AG04449 (cell line): ENCODE measurements at places on chromosomes 4 and X.

DNA sequence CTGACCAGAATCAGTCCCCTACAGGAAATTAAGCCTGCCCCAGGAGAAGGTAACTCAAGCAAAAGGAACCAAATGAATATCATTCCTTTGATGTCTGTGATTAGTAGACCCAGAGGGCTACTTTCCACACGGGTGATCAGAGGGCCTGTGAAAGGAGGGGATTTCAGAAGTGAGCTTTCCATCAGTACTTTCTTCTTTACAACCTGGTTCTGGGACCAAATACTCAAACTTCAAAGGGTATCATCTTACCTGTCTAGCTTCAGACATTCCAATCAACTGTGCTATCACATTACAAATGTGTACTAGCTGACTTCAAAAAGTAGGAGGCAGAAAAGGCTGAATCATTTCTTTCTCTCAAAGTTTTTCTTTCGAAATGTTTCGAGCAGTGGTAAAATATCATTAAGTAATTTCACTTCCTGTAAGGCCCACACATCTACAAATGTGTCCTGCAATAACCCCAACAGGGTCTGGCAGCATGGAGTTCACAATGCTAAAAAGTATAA lies 23.9 kb downstream of the ACSL4 start:
- DNase-seq, result no peak

DNA sequence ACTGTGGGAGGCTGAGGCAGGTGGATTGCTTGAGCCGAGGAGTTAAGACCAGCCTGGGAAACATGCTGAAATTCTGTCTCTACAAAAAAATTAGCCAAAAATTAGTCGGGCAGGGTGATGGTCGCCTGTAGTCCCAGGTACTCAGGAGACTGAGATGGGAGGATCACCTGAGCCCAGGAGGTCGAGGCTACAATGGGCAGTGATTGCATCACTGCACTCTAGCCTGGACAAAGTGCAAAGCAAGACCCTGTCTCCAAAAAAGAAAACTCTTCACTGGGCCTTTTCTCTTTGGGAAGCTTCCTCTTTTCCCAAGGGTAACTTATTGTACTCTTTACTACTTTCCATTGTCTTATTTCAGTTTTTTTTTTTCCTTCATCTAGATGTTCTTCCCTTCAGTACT lies 88.9 kb downstream of the UBE2K start:
- no peak for DNase-seq

DNA sequence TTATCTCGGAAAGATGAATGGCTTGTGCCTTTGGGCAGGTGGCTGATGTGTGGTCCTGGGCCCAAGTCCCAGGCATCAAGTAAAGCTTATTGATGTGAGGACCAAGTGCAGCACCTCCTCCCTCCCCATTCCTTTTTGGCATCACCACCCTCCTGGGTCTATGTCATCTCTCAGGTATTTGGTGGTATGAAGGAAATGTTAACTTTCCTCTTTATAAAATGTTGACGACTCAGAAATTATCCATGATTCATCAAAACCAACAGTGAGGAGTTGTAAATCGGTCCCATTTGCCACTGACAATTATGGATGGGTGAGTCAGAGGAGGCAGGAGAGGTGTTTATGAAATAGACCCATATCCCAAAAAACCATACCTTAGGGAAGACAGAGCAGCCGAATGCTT lies 229.4 kb upstream of the GATB start:
- DNase-seq, result peak; percentile 12

GRCh38 chr4:66376396-66376795 lies 706.1 kb upstream of the EPHA5 start:
- DNase-seq, result no peak

GRCh38 chr4:47741200-47741599 lies 96.7 kb downstream of the CORIN start:
- DNase-seq, result no peak

DNA sequence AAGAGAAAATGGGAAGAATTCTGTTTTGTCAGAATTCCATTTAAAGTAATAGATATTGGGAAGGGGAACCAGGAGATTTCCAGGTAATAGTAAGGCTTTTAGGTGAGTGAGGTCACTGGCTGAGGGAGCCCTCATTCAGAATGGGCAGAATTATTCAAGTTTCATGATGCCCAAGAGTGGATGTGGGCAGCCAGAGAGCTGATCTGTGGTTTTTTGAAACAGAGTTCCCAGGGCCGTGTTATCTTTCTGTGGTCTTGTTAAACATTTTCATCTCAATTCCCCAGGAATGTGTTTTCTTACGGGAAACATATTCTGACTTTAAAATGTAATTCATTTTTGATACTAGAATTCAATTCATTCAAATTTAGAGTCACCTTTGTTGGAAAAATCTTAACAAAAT lies 182.0 kb upstream of the AADAT start:
- DNase-seq, result no peak

GRCh38 chr4:76705472-76705871 lies 192.5 kb downstream of the SOWAHB start:
- peak; percentile 52 for DNase-seq

GRCh38 chr4:617644-618641 lies 7.4 kb upstream of the PDE6B start:
- DNase-seq, result no peak

DNA sequence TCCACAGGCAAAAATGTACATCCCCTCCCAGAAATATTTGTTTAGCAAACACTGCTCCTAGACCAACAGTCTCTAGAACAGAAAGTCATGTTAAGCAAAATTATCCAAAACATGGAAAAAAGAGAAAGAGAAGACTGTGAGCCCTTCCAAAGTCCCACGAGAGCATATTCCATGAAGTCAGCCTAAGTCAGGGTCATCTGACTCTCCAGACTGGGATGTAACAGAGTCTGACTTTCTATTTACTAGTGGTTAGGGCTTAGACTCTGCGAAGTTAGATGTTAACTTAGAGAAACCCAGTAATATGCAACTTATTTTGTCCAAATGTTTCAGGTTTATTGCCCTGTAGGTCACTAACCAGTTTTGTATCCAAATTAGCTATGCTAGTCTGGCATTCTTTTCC lies 102.3 kb downstream of the MID1 start:
- no peak for DNase-seq

GRCh38 chrX:63466690-63467089 lies 115.6 kb upstream of the SPIN4 start:
- DNase-seq, result no peak

GRCh38 chrX:112746812-112747595 lies 67.3 kb upstream of the LHFPL1 start:
- DNase-seq, result no peak

GRCh38 chrX:31545191-31545590 lies 473.4 kb upstream of the FTHL17 start:
- no peak for DNase-seq

DNA sequence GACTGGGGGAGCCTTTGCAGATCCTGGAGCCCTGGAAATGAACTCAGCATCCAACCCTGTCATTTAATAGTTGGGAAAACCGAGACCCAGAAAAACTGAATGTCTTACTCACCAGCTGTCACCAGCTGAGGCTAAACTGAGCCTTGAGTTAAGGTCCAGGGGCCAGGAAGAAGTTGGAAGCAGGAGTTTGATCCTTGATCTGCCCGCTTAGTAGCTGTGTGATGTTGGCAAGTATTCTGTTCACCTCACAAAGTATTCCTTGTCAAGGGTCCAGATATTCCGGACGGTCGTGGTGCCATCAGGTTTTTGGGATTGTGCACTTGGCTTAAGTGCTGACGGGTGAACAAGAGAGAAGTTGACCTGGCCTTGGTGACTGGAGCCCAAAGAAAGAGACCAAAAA lies 30.7 kb upstream of the PROM1 start:
- no peak for DNase-seq

GRCh38 chrX:68574240-68574639 lies 73.2 kb upstream of the STARD8 start:
- DNase-seq, result no peak

GRCh38 chr4:182280436-182281111 lies 37.4 kb downstream of the TENM3 start:
- no peak for DNase-seq

DNA sequence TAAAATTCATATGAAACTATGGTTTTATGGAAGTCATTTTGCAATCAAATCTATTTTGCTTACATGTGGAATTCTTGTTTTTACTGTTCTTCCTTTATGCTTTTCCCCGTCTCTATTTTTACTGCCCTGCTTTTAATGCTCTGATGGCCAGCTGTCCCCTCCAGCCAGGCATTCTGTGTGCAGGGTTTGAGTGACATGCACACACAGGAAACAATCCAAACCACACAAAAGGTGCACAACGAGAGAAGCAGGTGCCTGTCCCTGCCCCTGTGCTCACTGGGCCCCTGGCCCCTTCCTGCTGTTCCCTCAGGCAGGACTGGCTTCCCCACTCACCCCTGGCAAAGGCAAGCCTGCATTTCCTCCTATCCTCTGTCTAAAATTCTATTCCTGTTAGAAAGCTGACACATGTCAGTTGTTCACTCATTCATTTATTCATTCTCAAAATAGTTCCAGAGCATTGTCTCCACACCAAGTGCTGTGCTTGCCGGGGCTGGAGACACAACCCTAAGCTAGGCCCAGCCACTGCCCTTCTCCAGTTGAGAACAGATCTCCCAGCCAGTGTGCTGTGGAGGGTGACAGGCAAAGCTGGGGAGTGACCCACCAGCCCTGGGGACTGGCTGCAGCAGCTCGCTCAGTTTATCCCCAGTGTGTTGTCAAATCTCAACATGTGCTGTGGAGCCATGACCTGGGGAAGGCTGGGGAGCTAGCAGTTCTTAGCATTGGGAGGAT lies 346.3 kb downstream of the FBXW7 start:
- no peak for DNase-seq

DNA sequence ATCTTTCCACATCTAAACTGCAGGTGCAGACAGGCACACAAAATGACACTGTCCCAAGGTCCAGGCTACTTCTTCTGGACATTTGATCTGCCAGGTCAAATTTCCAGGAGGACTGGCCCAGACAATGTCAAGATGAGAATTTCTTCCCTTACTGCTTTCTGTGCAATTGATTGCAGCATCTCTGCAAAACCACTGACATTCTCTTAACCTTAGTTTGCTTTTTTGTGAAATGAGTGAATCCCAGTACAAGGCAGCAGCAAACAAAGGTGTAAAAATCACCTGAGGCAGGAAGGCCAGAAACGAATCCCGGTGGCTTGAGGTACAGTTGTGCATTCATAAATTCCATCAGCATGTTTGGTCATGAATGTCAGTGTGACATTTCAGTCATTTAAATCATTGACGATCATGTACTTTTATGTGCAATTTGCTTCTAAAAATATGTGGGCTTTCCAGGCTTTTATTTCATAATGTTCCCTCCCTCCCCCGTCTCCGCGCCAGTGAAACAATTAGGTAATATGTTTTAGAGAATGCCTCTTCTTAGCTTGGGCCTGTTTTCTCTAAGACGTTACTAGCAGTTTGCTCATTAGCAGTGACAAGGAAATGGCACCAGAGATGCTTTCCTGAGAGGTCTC lies 39.1 kb downstream of the NHS start:
- no peak for DNase-seq

DNA sequence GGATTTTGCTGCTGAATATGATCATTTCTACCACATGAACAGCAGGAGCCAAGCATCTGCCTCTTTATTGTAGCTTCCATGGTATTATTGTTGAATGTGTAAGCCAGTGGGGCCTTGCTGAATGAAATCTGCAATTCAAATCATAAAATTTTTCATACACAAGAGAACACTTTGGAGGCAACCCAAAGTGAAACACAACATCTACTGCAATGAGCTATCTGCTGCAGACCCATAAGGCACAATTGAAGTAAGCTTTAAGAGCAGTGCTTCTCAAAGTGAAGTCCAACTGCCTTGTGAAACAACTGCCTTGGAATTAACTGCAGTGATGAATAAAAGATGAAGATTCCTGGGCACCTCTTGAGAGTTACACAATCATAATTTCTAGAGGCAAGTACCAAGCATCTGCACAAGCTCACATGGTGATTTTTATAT lies 626.3 kb upstream of the INTU start:
- DNase-seq, result no peak

DNA sequence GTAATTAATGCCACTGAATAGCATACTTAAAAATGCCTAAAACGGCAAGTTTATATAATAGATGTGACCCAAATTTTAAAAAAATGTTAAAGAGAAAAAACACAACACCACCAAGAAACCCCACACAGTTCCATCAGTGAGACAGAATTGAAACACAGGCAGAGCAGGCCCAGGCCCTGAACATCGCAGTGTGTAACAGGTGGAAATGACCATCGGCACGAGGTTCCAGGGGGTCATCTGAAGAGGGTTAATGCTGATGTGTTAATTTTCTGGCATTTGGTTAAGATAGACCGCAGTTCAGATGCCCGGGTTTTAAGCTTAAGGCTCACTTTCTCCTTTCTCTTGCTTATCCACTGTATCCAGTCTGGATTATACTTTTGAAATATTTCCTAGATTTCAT lies 66.8 kb downstream of the ANAPC4 start:
- DNase-seq, result no peak

DNA sequence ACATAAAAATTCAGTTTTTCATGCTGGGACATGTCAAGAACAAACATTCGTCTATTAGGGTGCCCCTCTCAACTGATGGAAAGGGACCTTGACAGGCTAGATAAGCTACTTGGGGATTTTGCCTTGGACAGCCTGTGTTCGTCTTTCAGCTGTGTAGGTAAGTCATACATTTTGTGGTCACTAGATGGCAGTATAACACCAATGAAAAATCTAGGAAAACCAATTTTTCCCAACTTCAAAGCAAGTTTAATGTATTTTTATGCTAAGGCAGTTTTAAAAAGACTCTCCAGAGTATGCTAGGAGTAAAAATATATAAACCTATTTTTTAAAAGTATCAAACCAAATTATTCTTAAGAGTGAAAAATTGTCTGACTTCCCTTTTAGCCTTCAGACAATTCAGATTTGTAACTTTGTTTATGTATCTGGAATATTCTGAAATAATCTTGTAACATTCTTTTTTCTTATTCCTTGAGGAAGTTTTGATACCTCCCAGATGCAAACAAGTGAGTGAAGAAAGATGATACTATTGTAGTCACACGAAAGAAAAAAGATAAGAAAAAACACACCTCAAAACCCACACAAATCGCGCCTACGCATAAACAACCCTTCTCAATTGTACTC lies 158.3 kb downstream of the CPE start:
- peak; percentile 3 for DNase-seq

DNA sequence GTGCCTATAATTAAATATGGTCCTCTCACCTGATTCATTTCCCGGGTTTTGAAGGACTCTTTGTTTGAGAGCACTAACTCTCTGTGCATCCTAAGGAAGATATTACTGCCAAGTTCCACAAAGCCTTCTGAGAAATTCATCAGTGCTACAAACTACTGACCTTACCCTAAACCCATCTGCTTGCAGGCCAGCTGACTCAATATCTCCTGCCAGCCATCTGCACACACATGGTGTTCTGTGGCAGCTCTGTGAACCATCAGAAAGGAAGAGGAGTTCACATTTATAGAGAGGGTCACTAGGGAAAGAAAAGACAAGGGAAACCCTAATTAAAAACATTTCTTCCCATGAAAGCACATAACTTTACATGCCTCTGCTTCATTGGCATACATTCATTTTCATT lies 156.7 kb downstream of the ATP10D start:
- DNase-seq, result no peak

- no peak for DNase-seq
Observed at GRCh38 chr4:169594560-169595195, 17.7 kb downstream of the NEK1 start.
